ENCODE measurements at places on chromosomes 5 and 9.

DNA sequence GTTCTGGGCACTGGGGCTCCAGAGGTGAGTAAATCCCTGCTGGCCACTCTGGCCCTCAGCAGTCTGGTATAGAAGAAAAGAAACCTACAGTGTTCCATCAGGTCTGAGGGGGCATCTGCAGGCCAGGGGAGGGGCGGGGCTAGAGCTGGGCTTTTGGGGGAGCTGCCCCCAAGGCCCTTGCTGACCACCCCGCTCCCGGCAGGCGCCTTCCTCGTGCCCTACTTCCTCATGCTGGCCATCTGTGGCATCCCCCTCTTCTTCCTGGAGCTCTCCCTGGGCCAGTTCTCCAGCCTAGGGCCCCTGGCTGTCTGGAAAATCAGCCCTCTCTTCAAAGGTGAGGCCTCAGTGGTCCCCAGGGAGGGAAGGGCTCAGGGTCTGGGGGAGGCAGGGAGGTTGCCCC, 6.7 kb downstream of the SLC6A7 start:
- no peak for DNase-seq

DNA sequence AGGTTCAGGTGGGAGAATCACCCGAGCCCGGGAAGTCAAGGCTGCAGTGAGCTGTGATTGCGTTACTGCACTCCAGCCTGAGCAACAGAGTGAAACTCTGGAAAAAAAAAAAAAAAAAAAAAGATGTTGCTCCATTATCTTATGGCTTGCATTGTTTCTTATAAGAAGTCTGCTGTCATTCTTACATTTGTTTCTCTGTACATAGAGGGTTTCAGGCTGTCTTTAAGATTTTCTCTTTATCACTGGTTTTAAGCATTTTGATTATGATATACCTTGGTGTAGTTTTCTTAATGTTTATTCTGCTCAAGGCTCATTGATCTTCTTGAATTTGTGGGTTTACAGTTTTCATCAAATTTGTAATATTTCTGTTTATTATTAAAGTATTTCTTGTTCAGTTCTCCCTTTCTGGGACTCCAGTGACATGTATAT, 35.2 kb downstream of the MVB12B start:
- DNase-seq, result no peak

GRCh38 chr5:4646715-4647375, 493.3 kb upstream of the ADAMTS16 start:
- DNase-seq, result no peak

DNA sequence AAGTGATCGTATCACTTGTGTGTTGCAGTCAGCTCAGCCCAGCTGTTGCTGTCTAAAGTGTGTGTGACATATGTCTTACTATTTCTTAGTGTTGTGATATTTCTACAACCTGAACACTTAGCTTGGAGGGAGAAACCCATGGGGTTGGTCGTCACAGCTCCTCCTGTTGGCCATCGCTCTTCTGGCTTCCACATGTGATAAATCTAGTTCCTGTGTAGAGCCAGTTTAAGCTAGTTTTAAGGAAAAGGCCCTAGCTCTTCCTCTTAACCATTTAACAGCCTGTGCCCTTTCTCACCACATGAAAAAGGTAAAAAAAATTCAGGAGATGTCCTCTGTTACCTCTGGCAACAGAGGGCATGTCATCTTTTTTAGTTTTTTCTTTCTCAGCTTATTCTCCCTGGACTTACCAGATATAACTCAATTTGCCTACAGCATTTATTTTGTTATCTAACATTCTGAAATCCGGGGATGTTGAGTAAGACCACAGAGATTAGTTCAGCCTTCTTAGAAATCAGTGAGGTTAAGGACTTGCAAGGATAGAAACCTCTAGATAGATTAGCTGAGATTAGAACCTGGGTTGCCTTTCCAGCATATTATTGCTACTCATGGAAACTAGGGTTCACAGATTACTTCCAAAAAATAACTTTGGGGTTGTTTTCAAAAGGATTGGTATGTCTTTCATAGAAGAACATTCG, 100.4 kb downstream of the GAPVD1 start:
- no peak for DNase-seq

DNA sequence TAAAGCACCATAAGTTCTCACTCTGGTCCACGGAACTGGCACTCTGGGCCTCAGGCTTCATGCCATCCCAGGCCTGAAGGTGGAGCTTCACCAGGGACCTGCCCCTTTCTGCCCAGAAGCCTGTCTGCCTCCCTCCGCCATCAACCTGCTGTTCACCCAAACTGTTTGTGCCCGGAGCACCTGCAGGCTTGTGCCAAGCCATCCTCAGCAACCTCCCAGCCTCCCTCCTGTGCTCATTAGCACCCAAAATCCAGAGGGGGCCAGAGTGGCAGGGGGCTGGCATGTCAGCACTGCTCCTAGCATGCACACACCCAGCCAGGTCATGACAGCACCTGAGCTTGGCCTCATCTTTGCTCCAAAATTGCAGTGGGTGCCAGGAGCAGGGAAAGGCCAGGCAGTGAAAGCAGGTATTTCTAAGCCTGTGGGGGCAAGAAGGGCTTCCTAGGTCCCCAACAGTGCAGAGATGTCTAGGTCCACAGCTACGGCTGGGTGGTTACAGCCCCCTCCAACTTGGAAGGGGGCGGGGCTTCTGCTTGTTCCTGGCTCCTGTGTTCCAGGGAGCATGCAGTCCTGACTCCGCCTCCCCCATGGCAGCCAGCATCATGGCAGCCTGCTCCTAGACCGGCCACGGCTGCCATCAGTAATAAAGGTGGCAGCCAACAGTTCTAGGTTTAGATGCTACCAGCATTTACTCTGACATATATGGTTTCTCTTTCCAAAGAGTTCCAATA, 85.1 kb downstream of the GIN1 start:
- DNase-seq, result no peak
